Nucleus accumbens (tissue), 56 donors: ENCODE measurements at places on chromosomes 3 and 15.

- no peak for DNase-seq
These were observed 299.1 kb upstream of the MCTP2 start for GRCh38 chr15:93932164-93932776.

DNA sequence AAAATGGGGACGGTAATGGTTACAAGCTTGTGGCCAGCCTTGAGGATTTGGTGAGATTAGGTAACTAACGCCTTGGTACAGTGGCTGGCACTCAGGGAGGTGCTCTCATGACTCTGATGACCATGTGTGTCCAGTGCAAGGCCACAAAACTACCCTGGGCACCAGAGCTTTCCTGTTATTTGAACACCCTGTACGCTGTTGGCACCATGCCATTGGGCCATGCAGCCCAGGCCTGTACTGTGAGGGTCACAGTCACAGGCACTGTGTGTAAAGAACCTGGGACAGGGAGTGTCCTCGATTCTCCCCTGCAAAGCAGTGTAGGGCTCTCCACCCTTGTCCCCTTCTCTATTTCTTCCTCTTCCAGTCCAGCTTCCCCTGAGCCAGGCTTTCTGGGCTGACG, 6.3 kb downstream of the TMEM43 start:
- no peak for DNase-seq

DNA sequence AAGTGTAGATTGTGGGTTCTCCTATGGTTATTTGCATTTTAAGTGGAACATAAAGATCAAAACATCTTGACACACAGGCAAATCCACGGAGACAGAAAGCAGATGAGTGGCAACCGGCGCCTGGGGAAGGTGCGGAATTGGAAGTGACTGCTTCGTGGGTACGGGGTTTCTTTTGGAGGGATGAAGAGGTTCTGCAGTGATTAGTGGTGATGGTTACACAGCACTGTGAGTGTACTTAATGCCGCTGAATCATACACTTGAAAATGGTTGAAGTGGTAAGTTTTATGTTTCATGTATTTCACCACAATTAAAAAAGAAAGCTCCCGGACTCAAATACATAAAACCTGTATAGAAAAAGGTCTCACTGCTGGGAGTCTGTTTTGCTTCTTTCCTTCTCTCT, 18.5 kb upstream of the VPS33B start:
- no peak for DNase-seq

- DNase-seq: no peak
These were observed 44.6 kb downstream of the EOMES start for GRCh38 chr3:27677565-27677964.
